ENCODE measurements at places on chromosomes 6 and 20.

GRCh38 chr20:58173930-58174707, 54.3 kb downstream of the ANKRD60 start:
- no peak for DNase-seq

DNA sequence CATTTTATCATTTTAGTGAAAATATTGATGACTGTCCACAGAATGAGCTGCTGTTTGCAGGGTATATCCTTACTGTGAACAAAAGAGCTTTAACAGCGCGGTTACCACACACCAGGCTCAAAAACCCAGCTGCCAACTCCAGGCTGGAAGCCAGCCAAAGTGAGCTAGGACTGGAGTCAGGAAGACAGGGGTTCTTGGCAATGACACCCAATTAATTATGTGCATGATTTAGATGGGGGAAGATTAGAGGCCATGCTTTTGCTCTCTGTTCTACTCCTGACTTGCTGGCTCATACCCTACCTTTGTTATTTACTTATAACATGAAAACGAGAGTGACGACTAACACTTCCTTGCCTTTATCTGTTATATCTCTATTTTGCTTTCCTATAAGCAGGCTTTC, 128.9 kb upstream of the SHLD1 start:
- DNase-seq: peak; percentile 87

GRCh38 chr6:143399176-143399575, 51.3 kb downstream of the ADAT2 start:
- DNase-seq: no peak

GRCh38 chr6:121335087-121336008, 1.1 kb upstream of the TBC1D32 start:
- DNase-seq: no peak

DNA sequence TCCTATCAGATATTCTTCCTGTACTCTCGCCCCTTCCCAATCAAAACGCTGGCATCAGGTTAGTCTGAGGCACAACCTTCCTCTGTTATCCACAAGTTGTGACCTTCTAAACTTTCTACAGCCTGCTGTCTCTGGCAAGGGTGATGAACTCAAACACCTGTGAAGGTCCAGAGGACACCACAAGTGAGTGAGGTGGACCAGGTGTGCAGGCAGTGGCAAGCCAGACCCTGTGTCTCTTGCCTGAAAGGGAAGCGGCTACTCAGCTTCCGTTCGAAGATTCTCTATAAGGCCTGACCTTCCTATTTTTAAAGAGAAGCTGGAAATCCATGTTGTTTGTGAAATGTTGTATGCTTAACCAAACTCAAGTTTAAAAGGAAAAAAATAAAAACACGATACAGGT, 36.8 kb downstream of the GCM1 start:
- no peak for DNase-seq

GRCh38 chr20:47319517-47320252, 36.8 kb downstream of the ZMYND8 start:
- peak; percentile 96 for DNase-seq

DNA sequence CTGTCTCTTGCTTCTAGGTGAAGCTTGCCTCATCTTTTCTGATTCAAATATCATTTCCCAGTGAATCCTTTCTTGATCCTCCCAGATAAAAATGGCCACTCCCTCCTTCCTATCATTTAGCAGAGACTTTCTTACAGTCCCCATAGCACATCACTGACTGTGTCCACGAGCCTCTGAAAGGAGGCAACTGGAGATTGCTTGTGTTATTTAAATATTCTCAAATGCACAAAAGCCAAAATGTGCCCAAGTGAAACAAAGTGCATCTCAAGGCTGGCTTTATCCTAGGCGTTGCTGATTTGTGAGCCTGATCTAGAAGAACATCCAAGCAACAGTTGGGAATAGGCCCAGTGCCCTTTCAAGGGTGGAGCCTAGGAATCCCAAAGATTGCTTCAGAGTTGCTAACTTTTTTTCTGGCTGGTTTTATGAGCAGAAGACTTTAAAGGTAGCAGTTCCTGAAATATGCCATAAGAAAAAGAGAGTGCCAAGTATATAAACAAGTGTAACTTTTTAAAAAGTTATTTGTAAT, 393.6 kb downstream of the CD83 start:
- no peak for DNase-seq

GRCh38 chr20:20839771-20840170, 127.3 kb upstream of the RALGAPA2 start:
- no peak for DNase-seq

GRCh38 chr20:57689745-57690481, 19.9 kb downstream of the PMEPA1 start:
- no peak for DNase-seq

DNA sequence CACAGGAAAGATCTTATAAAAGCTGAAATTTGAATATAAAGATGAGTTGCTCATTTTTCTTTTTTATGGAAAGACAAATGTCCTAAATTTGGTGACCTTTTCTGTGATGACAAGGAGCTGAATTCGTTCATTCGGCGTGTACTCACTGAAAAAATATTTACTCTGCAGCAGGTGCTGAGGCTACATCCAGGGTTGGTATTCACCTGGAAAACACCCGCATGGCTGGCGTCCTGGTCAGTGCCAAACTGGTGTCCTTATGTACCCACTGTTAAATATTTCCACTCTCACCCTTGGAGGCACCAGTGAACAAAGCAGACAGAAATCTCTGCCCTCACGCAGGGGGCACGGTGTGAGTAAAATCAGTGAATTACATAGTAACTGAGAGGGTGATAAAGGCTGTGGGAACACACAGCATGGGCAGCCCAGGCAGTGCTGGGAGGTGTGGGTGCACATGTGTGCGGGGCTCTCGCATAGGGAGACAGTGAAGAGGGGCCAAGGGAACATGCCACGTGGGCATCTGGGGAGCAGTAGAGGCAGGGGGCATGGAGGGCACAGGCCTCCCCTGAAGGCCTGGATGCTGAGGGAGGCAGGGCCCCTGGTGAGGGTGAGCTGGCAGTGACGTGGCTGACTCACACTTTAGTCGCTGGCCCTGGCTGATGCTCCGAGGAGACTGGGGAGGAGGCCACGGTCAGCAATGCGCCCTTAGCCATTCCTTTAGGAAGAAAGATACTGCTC, 89.7 kb downstream of the INSM1 start:
- no peak for DNase-seq

GRCh38 chr6:157455731-157456523, 74.9 kb downstream of the ZDHHC14 start:
- no peak for DNase-seq

DNA sequence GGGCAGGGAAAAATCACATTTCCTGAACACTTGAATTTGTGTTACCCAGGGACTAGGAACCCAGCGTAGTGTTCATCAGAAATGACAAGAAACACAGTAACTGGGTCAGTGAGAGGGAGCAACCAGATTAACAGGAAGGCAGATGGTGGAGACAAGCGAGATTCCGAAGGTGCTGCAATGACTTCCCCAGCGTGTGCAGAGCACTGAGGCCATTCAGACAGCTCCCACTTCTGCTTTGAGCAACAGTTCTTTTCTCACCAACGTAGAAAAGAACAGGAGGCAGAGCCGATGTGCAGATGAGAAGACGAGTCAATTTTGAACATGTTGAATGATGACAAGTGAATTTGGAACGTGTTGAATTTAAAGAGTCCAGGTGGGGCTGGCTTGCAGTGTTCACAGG, 63.1 kb upstream of the IFNGR1 start:
- DNase-seq: no peak

- no peak for DNase-seq
These were observed 95.2 kb downstream of the KIF13A start for GRCh38 chr6:17892097-17892686.

DNA sequence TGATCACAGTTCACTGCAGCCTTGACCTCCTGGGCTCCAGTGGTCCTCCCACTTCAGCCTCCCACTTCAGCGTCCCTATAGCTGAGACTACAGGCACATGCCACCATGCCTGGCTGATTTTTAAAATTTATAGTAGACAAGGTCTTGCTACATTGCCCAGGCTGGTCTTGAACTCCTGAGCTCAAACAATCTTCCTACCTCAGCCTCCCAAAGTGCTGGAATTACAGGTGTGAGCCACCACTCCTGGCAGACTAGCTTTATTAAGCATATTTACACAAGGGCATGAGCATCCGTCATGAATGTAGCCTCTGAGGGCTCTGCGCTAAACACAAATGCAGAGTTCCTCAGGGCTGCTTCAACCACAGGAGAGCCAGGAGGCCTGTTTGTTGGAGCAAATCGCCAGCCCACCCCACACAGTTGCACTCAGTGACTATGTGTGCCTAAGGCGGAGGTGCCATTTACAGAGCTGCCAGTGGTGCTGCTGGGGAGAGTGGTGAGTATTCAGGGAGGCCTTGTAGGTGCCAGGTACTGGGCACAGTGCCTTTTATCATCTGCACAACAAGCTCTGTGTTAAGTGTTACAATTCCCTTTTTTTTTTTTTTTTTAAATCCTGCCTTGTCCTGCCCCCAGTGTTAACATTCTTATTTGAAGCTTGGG, 78.2 kb downstream of the PSMG4 start:
- DNase-seq: peak; percentile 71

GRCh38 chr6:90173262-90173925, 123.2 kb downstream of the BACH2 start:
- DNase-seq: no peak

DNA sequence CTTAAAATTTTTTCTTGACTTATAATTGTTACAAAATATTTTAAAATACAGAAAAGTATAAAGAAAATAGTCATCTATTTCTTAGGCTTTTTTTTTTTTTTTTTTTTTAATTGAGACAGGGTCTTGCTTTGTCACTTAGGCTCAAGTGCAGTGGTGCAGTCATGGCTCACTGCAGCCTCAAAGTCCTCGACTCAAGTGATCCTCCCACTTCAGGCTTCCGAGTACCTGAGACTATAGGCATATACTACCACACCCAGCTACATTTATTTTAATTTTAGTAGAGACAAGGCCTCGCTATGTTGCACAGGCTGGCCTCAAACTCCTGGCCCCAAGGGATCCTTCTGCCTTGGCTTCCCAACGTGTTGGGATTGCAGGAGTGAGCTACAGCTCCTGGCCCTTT, 5.3 kb upstream of the ACAT2 start:
- no peak for DNase-seq

DNA sequence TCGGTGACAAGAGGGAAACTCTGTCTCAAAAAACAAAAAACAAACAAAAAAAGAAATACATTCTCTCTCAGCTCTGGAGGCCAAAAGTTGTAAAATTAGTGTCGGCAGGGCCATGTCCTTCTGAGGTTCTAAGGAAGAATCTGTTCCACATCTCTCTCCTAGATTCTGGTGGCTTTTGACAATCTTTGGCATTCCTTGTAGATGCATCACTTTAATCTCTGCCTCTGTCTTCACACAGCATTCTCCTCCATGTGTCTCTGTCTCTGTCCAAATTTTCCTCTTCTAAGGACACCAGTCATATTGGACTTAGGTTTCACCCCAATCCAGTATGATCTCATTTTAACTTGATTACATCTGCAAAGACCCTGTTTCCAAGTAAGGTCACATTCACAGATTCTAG, 9.1 kb downstream of the PPP2R5D start:
- DNase-seq: no peak

GRCh38 chr20:53623454-53624211, 30.0 kb upstream of the ZNF217 start:
- no peak for DNase-seq

DNA sequence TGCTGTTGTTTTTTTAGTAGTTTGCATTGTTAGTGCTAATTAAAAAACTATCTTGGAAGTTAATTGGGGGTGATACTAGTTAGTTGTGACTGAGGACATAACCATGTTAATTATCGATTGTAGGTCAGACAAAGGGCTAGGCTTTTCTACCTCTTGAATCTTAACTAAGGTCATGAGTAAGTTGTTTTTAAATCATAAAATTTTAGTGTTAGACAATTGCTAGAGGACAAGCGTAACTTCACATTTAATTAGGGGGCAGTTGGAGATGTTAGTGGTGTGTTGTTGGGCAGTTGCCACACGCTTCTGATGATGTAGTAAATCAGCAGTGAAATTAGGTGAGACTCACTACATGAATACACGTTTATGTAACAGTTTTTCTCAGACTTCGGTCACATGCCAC, 619.1 kb upstream of the FLRT3 start:
- no peak for DNase-seq

GRCh38 chr6:77487808-77488425, 24.6 kb upstream of the HTR1B start:
- DNase-seq: no peak

DNA sequence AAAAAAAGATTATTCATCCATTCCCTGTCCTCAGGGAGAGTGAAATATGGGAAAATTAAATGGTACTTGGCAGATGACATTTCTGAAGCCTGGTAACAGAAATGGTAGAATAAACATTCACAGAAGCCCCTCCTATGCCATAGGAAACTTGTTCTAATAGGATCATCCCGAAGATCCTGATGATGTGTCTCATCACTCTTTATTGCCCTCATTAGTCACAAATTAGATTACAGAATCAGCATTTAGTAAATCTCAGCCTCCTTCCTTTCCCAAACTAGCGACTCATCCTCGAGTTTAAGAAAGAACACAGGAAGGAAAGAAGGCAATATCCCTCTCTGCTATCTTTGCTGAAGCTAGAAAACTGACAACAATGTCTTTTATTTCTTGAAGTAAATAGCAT, 154.4 kb downstream of the TMEM200A start:
- no peak for DNase-seq

DNA sequence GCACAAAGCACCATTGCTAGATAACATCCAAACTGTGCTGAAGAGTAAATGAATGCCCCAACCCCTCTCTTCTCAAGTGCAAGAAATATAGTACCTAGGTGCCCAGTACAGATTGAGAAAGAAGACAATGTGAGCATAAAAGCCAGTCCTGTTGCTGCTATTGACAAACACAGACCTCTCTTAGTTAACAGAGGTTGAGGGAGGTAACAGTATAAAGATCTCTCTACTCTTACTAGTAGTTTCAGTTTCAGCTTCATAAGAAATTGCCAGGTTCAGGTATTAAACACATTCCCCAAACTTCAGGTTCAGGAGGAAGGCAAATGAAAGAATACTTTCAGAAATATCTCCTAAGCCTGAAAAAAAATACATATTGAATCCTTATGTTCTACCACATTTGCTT, 31.4 kb downstream of the TBC1D32 start:
- DNase-seq: no peak

GRCh38 chr6:126002755-126003679, 16.7 kb downstream of the TRMT11 start:
- DNase-seq: no peak

DNA sequence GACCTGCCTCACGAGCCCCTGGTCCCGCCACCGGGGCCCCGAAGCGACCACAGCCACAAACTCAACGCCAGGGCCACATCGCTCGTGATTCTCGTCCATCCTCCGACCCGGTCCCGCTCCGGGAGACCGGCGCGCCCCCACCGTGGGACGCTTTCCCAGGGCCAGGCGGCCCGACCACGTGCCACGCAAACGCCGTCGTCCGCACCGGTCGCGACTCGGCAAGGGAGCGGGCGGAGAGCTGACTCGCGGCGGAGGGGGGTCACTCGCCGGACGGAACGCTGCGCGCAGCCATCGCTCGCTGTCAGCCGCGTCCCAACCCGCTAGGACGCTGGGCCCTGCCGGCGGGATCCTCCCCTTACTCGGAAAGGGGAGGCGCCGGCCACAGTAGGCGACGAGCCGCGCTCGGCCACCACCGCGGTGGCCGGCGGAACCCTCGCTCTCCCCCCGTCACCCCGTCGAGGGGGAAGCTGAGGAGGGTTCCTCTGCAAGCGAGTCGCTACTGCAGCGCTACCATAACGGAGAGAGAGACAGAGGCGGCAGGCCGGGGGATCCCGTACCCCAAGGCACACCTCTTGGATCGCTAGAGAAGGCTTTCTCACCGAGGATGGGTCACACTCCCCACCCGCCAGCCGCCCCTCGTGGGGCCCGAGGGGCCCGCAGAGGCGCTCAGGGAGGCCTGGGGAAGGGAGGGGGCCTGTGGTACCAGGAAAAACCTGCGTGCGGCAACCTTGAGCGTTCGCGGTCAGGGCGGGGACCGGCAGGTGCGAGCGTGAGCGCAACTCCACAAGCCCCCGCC, 511.8 kb upstream of the ZNF337 start:
- no peak for DNase-seq
